ENCODE measurements at places on chromosomes 1 and 21. TPM values are rescaled to one million over a fixed set of nuclear protein-coding genes. Genes with fewer than 3 reads are reported as not detected.

DNA sequence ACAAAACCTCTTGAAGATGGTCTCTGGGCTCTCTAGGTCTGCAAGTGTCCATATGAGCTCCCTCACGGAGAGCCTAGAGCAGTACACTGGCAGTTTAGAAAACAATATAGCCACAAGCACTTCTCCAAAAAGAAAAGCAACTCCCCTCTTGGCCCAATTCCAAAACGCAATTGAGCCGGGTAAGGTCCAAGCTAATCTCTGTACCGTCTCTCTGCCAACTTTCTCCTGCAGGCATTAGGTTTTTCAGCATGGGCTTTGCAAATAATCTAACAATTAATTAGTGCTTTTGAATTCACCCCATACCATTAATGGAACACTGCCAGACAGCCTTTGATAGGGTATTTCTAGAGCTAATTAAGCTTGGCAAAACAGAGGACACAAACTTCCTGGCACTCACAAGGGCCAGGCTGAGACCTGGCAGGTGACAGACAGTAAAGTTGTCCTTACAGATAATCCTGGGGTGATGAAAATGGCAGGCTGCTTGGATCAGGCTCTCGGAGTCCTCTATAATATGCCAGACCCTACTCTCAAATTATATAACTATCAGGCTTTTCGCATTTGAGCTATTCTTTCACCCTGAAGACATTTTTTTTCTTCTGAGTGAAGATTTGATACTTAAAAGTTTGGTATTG lies 39.8 kb downstream of the TGFBR3 start:
- peak; percentile 84 for DNase-seq

DNA sequence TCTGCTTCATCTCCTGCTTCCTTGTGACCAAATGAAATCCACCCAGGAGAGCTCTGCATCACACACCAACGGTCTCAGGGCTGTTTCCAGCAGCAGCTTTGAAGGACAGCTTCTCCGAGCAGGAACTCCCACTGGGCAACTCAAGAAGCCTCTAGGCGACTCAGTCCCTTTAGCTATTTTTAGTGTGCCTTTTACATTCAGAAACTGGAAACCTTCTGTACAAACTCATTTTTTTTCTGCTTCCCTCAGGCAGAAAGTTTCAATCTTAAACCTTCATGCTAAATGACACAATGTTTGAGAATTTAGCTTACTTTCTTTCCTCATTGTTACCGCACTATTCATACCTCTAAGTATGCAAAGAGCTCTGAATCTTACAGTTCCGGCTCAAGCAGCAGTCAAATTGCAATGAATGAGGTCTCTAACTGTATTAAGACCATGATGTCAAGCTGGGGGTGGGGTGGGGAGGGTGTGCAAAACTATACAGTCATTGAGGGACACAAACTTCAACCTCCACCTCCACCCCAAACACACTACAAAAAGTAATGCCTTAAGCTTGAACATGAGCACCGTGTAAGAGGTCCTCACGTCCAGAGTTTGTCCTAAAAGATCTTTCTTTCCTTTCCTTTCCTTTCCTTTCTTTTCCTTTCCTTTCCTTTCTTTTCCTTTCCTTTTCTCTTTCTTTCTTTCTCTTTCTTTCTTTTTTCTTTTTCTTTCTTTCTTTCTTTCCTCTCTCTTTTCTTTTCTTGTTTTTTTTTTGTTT lies 16.4 kb upstream of the TARBP1 start:
- peak; percentile 97 for DNase-seq

- DNase-seq: peak; percentile 32
Measured at GRCh38 chr1:107820801-107821200, 144.2 kb downstream of the VAV3 start.

- no peak for DNase-seq
Measured at GRCh38 chr1:117851687-117852086, 77.7 kb downstream of the GDAP2 start.

- DNase-seq: peak; percentile 90
Measured at GRCh38 chr1:152906023-152906565, 2.3 kb upstream of the IVL start.

DNA sequence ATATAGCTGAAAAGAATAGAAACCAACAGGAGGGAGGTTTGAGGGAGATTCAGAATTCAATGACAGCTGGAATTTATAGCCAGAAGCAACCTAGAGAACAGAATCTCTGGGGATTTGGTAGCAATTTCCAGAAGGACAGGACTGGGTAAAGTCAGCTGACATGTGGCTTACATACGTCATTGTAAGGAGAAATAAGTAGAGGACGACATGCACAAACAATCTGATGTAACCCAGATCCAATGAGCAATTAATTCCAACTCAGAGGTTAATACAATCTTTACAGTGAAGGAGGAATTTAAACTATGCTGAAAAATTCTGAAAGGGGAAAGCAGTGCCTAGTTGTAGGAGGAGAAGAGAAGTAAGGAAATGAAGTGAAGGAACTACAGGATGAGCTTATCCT lies 383.9 kb downstream of the PTBP2 start:
- DNase-seq: no peak

DNA sequence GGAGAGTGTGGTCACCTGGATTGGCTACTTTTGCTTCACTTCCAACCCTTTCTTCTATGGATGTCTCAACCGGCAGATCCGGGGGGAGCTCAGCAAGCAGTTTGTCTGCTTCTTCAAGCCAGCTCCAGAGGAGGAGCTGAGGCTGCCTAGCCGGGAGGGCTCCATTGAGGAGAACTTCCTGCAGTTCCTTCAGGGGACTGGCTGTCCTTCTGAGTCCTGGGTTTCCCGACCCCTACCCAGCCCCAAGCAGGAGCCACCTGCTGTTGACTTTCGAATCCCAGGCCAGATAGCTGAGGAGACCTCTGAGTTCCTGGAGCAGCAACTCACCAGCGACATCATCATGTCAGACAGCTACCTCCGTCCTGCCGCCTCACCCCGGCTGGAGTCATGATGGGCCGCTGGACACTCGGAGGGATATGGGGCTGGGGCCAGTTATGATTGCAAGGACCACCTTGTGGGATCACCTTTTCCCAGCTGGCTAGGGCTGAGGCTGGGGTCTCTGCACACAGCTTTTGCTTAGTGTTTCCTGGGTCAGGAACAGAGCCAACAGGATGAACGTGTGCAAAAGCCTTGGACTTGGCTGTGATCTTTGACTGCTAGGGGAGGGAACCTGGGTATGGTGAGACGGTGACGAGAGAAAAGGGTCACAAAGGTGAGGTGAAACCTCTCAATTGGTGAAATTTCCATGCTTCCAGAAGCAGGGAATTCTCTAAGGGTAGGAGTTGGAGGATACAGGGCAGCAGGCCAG lies 4.3 kb upstream of the GNAI3 start:
- no peak for DNase-seq

DNA sequence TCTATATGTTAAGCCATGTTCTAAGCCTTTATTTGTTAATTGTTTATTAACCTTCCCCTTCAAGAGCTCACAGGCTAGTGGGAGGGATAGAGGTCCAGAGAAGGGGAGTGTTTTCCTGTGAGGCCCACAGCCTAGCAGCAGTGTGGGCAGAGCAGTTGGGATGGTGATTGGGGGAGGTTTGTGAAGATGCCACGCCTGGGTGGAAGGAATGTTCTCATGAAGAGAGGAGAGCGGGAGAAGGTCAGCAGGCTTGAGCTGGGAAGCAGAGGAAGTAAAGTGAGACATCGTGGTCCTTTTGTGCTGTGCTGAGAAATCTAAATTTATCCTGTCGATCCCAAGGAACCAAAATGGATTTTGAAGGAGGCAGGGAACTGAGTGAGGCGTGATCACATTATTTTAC lies 42.6 kb downstream of the TRAPPC10 start:
- DNase-seq: no peak

- DNase-seq: no peak
Measured at GRCh38 chr1:18942340-18942739, 14.1 kb downstream of the IFFO2 start.

GRCh38 chr1:114490274-114490693 lies 20.7 kb downstream of the TRIM33 start:
- no peak for DNase-seq

DNA sequence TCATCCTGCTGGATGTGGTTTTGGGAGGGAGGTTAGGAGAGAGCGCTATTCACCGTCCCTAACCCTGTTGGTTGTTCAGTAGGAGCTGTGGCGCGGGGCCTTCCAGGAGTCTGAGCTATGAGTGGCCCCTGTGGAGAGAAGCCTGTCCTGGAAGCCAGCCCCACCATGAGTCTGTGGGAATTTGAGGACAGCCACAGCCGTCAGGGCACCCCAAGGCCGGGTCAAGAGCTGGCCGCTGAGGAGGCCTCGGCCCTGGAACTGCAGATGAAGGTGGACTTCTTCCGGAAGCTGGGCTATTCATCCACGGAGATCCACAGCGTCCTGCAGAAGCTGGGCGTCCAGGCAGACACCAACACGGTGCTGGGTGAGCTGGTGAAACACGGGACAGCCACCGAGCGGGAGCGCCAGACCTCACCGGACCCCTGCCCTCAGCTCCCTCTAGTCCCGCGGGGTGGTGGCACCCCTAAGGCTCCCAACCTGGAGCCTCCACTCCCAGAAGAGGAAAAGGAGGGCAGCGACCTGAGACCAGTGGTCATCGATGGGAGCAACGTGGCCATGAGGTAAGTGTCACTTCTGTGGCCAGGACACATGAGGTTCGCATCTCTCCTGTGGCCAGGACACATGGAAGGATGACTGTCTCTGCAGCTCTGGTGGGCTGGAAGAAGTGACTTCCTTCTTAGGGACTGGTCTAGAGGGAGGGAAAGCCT lies 1.2 kb downstream of the ZC3H12A start:
- peak; percentile 51 for DNase-seq

- DNase-seq: peak; percentile 48
Measured at GRCh38 chr21:17441370-17441769, 71.5 kb upstream of the CXADR start.

GRCh38 chr1:223551610-223552009 lies 113.9 kb downstream of the CAPN8 start:
- peak; percentile 12 for DNase-seq

- DNase-seq: no peak
Measured at GRCh38 chr1:174676856-174677255, 229.1 kb downstream of the GPR52 start.

- no peak for DNase-seq
Measured at GRCh38 chr21:44063151-44063912, 43.9 kb upstream of the PWP2 start.

TMEM82 gene
- not detected for total RNA-seq

SLC44A3 gene
- 1.4 TPM for total RNA-seq

CA6 gene
- total RNA-seq: not detected

ZMYND12 gene
- not detected for total RNA-seq

AIM2 gene
- total RNA-seq: not detected

FAM43B gene
- 3.5 TPM for total RNA-seq

SLC45A1 gene
- total RNA-seq: not detected

SH2D5 gene
- total RNA-seq: 2.1 TPM

All from M059J (cell line).